ENCODE measurements at places on chromosomes 12 and 14.

GRCh38 chr14:22231018-22231417 lies 358.0 kb downstream of the DAD1 start:
- no peak for DNase-seq

GRCh38 chr12:49478949-49479664 lies 59.7 kb upstream of the KCNH3 start:
- DNase-seq, result no peak

DNA sequence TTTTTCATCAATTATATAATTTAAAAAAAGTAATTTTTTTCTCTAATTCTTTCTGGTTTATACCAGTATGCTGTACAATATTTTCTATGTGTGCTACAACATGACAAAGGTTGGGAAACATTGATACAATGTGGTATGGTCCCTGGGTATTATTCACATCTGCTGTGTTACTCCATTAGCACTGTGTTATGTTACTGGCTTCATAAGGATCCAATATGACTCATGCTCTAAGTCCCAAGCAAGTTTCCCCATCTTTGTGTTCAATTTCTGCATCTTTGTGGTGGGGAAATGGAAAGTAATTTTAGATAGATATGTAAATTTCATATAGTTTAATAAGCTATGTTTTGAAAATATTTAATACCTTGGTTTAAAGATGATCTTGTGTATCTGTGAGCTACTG lies 35.8 kb downstream of the FBXO33 start:
- DNase-seq, result no peak

- no peak for DNase-seq
Measured at GRCh38 chr14:90532826-90533525, 136.1 kb downstream of the CALM1 start.

GRCh38 chr12:122238861-122239260 lies 13.0 kb upstream of the DIABLO start:
- no peak for DNase-seq

- peak; percentile 66 for DNase-seq
Measured at GRCh38 chr12:47837190-47838171, 17.8 kb upstream of the HDAC7 start.

GRCh38 chr14:65290830-65291229 lies 121.7 kb upstream of the FUT8 start:
- no peak for DNase-seq

- DNase-seq, result no peak
Measured at GRCh38 chr12:109477963-109478315, 505 bp downstream of the UBE3B start.

DNA sequence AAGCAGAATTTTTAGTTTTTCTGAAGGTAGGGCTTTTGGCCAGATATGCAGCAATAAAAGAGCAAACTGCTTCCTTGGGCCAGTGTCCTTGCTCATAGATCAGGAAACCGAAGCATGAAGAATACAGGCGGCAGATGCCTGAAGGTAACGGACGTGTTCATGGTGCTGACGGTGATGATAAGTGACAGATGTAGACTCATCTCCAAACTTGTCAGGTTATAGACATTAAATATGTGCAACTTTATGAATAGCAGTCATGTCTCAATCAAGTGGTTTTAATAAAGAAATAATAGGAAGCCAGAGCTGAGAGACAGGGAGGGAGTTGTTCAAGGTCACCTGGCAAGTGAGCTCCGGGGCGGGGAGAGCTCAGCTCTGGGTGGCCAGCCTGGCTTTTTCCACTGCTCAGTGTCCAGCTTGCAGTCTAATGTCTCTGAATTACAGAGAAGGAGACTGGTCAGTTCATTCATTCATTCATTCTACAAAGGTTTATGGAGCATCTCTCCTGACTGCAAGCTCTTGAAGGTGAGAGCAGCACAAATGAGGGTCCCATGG lies 1.0 kb downstream of the SERPINA5 start:
- DNase-seq, result no peak

DNA sequence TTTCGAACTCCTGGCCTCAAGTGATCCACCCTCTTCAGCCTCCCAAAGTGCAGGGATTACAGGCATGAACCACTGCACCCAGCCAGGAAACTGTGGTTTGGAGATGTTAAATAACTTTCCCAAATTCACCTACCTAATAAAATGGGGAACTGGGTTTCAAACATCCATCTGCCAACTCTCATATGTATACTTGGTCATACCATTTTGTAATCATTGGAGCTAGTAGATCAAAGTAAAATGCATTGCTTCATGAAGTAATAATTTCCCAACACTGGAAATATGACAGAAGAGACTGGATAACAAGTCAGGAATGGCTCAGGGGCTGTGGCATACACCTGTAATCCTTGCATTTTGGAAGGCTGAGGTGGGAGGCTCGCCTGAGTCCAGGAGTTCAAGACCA lies 5.3 kb upstream of the HECTD1 start:
- DNase-seq, result no peak

DNA sequence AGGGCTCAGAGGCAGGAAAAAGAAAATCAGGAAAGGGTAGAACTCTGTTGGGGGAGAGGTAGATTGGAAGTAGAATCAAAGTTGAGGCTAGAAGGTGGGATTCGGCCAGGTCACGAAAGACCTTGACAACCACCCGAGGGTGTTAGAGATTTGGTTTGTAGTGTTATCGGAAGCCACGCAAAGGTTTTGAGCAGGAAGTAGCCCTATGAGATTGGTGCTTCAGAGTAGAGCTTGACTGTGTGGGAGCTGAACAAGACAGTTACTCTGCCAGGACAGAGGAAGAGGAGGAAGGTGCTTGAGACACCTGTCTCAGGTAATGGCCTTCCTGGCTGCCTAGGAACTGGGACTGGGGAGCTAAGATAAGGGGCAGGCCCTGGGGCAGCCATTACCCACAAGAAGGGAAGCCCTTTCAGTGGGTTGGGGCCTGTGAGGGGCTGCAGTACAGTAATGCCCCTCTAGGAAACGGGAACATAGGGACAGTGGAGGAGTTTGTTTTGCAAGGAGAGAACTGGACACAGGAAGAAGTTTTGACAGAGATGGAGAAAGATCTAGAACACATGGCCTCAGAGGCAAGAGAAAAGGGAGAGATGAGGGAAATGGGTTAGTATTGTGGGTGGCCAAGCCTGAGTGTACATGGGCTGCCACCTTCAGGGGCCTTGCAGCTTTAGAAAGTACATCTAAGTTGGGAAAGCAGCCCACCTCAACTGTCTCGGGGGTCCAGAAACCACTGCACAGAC lies 73.5 kb downstream of the RIN3 start:
- no peak for DNase-seq

GRCh38 chr12:121120323-121120722 lies 12.4 kb upstream of the P2RX7 start:
- no peak for DNase-seq

GRCh38 chr14:70116278-70116677 lies 72.5 kb downstream of the SLC8A3 start:
- no peak for DNase-seq

- DNase-seq, result no peak
Measured at GRCh38 chr14:103232831-103233319, 101.2 kb upstream of the EIF5 start.

DNA sequence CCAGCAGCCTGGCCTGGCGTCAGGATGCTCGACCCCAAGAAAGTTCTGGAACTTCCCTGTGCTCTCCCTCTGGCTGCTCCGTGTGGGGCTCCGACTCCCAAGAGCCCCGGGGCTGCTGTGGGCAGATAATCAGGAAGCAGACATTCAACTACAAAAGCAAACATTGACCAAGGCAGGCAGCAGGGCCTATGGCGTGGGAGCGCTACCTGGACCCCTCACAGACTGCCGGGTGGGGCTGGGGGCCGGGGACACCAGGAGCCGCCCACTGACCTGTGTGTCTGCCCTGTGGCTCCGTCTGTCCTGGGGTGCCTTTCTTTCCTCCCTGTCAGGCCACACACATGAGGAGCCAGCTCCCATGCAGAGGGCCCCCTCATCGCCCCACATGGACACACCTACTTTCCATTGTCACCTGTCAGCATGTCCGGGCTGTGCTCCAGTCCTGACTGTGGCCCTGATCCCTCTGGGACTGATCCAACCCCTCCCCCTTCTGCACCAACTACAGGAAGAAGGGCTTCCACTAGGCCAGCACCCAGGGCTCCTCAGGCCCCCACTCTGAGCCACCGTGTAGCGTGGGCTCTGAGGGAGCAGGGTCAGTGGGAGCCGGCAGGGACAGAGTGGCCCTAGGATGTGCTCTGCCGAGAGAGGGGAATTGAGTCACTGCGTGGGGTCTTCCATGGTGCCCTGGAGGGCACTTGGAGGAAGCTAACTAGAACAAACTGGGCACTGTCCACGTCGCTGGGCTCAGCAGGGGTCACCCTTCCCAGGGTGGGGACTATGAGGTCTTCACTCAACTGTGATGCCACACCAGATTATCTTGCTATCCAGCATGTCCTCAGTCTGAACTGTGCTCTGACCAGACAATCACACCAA lies 215.4 kb upstream of the C14orf180 start:
- DNase-seq, result no peak

GRCh38 chr12:111753144-111753881 lies 13.4 kb upstream of the ALDH2 start:
- DNase-seq, result peak; percentile 54

DNA sequence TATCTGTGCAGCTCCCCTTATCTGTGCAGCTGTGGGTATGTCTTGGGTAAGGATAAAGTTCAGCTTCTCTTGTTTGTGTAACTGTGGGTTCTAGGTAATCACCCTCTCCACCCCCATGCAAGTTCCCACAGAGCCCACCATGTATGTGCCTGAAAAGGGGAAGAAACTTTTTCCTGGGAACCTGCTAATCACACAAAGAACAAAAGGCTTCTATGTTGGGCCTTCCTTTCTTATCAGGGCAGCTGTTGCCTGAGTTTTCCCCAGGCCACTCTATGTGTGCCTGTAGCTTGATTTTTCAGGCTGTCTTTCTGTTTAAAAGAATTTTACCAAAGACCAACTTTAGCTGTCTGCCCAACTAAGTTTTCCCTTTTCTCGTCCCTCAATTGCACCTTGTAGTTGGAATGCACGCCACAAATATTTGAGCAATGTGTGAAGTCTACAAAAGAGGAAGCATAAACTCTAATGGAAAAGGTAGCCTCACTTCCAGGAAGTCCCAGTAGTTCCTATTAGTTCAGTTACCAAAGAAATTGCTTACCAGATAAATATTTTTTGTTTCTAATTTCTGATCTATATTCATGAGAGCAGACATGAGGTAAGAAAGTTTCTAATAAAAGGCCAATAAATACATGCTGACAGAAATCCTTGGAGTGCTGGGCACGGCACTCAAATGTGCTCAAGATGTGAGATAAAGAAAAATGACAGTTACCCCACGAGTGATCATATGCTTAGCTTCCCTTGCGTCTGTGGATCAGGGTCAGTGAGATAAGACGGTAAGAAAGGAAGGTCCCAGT lies 2.7 kb upstream of the GALC start:
- DNase-seq, result no peak

- DNase-seq, result no peak
Measured at GRCh38 chr12:116471544-116471943, 87.6 kb upstream of the MAP1LC3B2 start.

Data from prostate gland (tissue), 2 donors.